Activated T-cell treated with anti-CD3 and anti-CD28 coated beads for 24 hours (primary cell): ENCODE measurements at places on chromosomes 12 and 14.

DNA sequence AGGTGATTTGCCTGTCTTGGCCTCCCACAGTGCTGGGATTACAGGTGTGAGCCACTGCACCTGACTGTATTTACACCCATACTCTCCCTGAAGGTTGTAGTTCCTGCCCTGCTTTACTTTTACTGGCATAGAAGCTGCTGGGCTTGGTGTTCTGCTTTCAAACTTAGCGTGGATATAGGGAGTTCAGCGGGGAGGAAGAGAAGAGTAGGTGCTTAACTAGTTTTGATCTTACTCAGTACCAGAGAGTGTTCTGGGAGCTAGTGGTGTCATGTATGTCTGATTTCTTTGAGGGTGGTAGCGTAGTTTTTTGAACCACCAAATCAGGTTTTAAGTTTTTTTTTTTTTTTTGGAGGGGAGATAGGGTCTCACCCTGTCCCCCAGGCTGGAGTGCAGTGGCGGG lies 13.8 kb downstream of the RCOR1 start:
- DNase-seq, result no peak

DNA sequence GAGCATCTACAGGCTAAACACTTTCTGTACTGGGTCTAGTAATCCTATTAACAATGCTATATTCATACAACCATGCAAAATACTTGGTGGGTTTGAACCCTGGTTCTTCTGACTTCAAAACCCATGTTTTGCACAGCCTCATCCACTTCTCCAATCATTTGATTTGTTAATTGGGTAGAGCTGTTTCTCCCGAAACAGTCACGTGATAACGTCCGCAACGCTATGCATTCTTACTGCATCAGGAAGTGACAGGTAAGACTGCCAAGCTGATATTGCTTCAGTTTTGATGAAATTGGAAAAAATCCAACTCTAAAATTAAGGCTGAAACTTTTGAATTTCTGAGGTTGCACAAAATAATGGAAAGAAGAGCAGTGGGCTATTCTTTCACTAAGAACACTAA lies 30.4 kb upstream of the RNU6-7 start:
- DNase-seq, result no peak

DNA sequence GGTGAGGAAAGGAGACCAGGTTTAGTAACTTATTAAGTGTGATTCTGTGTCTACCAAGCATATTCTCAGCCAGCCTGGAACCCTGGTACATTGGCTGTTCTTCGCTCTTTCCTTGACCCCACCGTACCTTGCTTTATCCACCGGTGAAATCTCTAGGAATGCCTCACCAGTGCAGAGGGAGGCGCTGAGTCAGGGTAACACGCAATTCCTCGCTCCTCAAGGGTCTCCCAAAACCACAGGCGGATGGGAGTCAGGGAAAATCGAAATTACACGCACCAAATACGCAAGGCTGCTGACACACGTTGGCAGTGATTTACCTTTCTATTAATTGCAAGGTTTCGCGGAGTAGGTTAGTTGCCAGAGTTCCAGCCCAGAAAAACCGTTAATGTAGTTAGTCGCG lies 845 bp downstream of the L3HYPDH start:
- no peak for DNase-seq

DNA sequence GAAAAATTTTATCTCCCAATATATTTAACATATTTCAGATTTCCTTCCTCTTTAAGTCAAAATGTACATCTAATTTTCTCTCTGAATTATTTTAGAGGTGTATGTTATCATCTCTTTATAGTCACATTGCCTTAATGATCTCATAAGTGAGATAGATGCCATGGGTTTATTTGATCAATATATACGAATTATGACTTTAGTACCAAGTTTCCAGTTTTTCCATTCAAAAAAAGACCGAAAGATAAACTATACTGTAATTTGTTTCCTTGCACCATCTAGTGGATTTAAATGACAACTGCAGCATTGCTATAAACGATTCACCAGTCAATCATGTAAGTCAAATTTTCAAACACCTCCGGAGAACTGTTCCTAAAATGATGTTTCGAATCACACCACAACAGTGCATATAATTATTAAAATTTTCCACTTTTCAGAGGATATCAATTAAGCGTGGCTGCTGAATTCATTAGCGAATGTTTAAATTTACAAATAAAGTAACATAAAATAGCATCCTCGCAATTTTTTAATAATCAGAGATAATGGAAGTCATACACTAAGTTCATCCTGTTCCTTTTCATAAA lies 419 bp upstream of the ATXN7L3B start:
- DNase-seq, result no peak

DNA sequence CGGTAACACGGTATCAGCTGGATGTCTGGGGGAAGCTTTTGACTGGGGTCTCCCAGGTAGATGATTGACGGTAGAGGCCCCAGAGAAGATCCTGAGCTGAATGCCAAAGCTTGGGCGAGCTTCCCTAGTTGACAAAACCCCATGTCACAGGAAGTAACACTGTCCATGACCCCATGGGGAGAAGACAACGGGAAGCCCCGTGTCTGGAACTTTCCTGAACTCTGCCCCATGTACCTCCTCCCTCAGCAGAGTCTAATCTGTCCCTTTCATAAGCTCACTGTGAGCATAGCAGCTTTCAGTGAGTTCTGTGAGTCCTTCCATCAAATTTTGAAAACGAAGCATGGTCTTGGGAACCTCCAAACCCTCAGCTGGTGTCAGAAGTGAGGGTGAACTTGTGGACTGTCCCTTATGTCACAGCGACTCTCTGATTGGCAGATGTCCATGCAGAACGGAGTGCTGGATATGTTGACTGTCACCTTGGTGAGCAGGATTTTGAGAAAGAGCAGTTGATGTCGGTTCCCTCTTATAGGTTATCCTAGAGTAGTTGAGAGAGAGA lies 29.7 kb upstream of the BEGAIN start:
- DNase-seq, result no peak

GRCh38 chr14:100841761-100842403 lies 16.0 kb downstream of the MEG3 start:
- no peak for DNase-seq

GRCh38 chr12:94116191-94116590 lies 32.2 kb upstream of the PLXNC1 start:
- no peak for DNase-seq

GRCh38 chr14:55274146-55274545 lies 2.9 kb downstream of the FBXO34 start:
- no peak for DNase-seq

DNA sequence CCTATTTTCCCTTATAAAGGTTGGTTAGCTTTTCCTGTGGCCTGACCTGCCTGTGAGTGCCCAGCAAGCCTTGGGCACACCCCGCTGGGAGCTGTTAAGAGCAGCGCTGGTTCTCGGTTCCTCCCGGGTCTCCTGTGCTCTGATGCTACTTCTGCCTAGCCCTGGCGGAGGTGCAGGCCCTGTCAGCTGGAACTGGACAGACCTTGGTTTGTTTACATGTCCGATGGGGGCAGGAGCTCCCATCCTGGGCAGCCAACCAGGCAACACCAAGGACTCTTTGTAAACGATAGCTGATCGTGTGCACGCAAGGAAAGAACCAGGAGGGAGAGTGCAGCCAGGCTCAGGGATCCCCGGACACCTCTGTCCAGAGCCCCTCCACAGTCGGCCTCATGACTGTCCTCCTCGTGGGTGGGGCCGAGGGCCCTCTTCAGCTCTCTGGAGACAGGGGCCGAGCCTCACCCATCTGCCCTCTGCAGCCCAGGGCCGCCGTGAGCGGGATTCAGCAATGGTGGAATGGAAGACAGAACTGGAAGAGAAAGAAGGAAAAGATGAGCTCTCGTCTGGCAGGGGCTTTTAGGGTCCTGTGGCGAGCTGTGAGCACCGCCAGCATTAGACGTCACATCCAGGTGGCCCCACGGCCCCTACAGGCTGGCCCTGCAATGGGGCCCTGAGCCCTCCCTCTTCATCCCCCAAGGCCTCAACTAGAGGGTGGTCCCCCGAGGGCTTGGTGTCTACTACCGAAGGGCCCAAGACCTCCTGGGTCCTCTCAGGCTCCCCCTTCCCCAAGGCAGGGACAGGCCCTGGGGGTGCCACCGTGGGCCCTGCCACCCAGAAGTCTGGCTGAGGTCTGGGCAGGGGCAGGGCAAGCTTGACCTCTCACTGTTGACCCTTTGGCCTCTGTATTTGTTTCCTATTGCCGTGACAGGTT lies 12.3 kb downstream of the TNFAIP2 start:
- no peak for DNase-seq

DNA sequence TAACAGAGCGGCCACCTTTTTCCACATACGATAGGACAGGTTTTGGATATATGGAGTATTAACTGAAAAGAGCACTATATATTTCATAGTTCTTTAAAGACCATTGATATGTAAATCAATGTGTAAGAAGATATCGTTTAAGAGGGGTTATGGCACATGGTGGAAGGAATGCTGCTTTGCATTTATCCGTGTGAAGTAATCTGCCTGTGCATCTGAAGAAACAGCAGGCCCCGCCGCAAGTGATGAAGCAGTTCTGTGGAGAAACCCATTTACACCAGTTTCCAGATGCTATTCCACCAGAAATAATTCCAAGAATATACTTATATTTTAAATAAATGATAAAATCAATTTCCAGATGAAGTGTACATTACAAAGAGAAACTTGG lies 72.4 kb downstream of the BICD1 start:
- DNase-seq, result no peak

GRCh38 chr12:31021181-31021580 lies 52.5 kb upstream of the DDX11 start:
- DNase-seq, result no peak

- DNase-seq, result no peak
These were observed 14.2 kb upstream of the FZD10 start for GRCh38 chr12:130147875-130148596.
